Uterus (tissue), 4 donors: ENCODE measurements at places on chromosomes 12 and 14. TPM values are rescaled to one million over a fixed set of nuclear protein-coding genes. Genes with fewer than 3 reads are reported as not detected.

Gene RHOJ
- 13.6 TPM for total RNA-seq

Gene SCN8A
- total RNA-seq, result 6.7 TPM

Gene SLC17A8
- total RNA-seq, result not detected

Gene PPP4R4
- 0.59 TPM for total RNA-seq

Gene PRH2
- total RNA-seq, result not detected

Gene PTPRO
- total RNA-seq, result 6.7 TPM

Gene ITGB7
- 3.8 TPM for total RNA-seq

Gene CISTR
- not detected for total RNA-seq

Gene ATL1
- total RNA-seq, result 15.9 TPM

Gene TMPRSS12
- not detected for total RNA-seq

Gene RTL1
- not detected for total RNA-seq

Gene EGLN3
- 42.7 TPM for total RNA-seq

Gene SMCO2
- total RNA-seq, result not detected

DNA sequence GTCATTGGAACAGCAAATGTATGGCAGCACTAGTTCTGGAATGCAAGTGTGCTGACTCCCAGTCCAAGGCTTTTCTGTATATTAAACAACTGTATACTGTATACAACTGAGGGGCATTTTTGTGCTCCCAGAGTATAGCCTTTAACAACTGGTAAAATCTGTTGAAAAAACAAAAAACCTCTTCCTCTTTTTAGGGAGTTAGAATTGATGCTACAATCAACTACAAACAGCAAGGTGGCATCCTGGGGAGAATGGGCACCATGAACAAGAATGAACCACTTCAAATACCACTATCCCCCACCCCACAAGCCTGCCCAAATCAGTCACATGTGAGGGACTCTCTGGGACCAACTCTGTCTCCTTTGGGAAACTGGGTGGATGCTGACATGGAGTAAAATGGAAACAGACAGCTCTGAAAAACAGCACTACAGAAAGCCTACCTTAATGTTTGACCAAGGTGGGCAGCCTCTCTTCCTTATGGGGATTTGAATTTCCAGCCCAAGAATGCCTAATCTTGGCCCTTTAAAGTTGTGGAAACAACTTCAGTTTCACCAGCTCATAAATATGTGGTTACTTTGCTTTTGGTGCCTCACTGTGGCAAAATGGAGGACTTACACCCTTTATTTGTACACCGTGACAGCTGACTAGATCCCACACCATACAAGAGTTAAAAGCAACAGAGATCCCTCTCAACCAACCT, 7.5 kb downstream of the VTI1B start:
- DNase-seq, result no peak

GRCh38 chr12:90858252-90858651, 96.7 kb downstream of the CCER1 start:
- DNase-seq, result no peak

DNA sequence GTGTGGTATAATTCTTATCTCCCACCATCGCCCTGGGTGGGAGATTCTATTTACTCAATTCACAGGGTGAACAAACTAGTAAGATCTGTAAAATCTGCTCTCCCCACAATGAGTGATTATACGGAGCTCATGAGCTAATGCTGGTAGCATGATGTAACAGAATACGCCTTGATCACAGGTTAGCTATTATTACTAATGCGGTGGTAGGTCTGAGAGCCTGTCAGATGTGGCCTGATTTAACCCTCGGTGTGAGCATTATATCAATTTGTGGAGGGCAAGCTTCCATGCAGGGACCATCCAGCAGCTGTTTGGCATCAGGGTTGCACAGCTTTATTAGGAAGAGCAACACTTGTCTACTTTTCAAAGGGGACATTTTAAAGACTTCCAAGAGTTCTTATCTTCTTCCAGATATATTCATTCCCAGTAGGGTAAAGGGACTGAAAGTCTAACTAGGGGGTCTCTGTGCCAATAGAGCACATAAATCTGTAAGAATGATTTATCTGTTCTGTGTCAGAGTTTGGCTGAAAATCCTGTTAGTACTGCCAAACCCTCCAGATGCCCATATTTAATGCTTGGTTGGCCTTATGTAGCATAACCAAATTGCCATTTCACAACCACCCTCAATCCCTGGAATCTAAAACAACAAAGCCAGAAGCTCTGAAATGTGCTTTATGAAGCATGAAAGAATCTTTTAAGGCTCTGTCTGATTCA, 18.7 kb downstream of the TSHR start:
- no peak for DNase-seq

DNA sequence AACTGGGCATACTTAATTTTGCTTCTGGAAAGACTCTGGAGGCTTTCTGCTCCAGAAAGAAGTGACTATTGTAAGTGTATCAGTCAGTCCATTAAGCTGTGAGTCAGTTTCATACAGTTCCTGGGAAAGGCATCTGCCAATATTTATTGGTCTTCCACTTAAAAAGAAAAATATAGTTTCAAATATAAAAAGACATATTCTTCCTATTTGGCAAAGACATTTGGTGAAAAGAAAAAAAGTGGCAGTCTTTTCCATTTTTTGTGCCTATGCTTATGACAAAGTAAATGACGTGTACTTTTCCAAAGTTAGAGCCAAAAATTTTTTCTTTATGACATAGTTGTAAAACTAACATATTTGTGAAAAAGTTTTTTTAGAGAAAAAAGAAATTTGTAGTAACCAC, 12.3 kb downstream of the TMEM30B start:
- DNase-seq, result no peak

DNA sequence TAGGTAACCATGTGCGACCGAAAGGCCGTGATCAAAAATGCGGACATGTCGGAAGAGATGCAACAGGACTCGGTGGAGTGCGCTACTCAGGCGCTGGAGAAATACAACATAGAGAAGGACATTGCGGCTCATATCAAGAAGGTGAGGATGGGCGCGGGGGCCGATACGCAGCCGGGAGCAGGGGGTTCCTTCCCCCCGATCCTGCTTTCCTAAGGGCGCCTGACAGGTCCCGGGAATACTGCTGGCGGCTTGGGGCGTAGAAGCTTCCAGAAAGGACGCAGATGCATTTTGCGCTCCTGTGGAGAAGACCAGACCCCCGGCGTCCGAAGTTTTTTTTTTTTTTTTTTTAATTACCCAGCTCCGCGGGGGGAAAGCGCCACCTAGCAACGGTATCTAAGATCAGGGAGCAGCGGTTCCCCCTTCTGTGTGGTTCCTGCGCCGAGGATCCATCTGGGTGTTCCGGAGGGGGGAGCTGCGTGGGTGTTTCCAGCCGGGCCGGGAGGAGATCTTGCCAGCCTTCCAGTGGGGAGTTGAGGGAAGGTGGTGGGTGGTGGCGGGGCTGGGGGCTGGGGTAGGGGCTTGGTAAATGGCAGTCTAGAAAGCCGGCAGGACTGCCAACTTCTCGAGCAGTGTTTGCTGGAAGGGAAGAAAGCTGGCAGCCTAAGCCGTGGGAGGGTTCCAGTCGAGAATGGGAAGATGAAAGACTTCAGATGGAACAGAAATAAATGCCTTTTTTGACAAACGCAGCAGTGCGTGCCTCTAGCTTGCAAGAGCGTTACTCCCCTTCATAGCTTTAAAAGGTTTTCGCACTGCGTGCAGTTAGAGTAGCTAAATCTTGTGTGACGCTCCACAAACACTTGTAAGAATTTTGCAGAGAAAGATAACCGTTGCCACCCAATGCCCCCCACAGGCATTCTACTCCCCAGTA, 764 bp downstream of the DYNLL1 start:
- peak; percentile 70 for DNase-seq

DNA sequence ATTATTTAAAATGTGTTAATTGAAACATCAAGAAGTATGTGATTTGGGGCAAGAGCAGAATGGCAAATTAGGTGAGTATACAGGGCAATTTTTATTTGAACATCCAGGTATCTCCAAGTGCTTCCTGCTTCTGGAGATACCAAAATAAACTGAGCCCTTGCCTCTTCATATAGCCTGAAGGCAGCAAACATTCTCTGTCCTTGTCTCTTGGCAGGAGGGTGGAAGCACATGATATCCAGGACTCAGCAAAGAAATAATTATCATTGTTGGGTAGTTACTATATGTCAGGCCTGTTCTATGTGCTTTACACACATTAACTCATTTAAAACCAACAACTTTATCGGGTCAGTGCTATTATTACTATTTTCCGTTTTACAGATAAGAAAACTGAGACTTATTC, 12.5 kb downstream of the LIN7A start:
- no peak for DNase-seq

GRCh38 chr12:71652656-71653055, 11.0 kb downstream of the ZFC3H1 start:
- no peak for DNase-seq

DNA sequence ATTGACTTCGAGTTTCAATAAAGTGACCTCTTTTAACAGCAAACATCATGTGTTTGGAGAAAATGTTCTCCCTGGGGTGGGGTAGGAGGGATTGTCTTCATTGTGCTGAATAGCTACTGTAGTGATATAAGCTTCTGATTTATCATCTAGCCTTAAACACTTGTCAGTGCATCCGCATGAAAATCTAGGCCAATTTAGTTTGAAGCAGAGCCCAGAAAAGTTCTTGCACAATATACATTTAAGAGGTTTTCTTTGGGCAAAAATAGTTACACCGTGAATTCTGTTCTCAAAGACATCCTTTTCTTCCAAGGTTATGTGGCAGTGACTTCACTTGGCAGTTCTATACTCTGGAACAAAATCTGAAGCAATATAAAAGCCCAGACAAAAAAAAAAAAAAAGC, 136.0 kb upstream of the IFNG-AS1 start:
- DNase-seq, result no peak

GRCh38 chr12:121513464-121514183, 67.2 kb downstream of the KDM2B start:
- DNase-seq, result no peak

GRCh38 chr12:81888961-81889360, 129.8 kb upstream of the PPFIA2 start:
- DNase-seq, result no peak

DNA sequence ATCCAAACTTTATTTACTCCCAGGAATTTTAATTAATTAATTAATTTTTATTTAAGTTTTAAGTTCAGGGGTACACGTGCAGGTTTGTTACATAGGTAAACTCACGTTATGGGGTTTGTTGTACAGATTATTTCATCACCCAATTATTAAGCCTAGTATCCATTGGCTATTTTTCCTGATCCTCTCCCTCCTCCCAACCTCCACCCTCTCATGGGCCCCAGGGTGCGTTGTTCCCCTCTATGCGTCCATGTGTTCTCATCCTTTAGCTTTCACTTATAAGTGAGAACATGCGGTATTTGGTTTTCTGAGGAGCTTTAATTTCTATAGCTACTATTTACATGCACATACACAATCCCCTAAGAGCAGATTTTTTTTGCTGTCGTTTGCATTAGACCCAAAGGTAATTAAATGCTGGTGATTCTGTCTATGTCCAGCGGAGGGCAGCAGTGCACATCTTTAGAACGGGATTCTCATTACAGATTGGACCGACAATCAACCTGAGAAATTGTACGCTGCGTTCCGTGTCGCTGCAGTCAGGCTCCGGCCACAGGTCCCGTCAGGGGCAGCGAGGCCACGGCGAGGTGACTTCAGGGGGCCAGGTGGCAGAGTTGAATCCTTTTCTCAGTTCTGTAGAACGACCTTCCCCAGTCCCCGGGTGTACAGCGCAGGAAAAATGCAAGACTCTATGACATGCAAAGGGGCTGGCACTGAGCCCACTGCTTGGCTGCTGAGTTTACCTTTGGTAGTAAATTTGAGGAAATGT, 11.6 kb downstream of the TMEM30B start:
- peak; percentile 52 for DNase-seq

GRCh38 chr12:53313996-53314395, 7.4 kb downstream of the AAAS start:
- DNase-seq, result no peak

DNA sequence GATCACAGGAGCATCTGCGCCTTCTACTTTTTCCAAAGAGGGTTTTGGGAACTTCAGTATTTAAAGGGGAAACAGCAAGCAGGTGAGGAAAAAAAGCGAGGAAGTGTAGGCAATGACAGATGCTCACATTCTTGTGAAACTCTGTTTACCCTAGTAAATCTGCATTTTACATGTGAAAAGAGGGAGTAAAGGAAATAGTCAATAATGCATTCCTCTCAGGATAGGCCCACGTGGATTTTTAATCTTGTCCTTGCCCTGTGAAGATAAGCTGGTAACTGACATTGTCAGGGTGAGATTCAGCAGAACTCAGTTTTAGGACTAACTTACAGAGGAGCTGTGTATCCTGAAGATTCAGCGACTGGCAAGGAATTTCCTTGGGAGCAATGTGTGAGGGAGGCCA, 1119.2 kb upstream of the TMEM132C start:
- no peak for DNase-seq

DNA sequence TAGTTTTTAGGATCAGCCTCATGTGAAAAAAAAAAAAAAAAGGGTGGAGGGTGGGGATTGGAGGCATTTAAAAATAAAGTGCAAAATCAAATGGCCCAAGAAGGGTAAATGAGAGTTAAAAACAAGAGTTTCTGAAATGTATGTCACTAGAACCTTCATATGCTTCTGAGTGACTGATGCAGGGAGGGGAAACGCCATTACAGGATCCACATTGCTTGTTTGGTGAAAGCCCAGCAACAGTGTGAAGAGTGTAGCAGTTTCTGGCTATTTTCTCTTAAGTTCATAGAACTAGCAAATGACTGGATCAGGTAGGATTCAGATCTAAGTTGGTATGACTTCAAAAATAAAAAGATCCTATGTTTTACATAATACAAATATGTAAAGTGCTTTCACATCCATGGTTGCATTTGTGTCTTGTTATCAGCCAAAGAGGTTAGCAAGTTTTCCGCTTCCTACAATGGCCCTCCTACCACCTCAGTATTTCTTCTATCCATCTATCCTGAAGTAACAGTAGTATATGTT, 2.9 kb downstream of the CHPT1 start:
- no peak for DNase-seq

DNA sequence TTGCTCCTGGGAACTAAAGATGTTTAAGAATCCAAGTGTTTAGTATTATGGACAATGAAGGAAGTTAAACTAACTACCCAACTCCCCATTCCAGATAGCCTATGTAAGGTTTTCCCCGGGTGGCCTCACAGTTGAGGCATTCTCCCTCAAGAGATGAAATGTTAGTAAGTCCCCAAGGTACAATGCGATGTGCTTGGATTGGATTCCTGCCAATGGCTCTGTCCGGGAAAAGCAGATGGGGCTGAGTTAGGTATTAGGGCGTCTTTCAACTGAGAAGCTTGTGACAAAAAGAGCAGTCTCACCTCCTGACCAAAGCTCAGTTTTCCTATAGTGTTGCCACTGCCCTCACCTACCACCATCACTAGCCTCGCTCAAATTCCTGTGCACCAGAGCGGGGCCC, 64.8 kb upstream of the E2F7 start:
- no peak for DNase-seq

DNA sequence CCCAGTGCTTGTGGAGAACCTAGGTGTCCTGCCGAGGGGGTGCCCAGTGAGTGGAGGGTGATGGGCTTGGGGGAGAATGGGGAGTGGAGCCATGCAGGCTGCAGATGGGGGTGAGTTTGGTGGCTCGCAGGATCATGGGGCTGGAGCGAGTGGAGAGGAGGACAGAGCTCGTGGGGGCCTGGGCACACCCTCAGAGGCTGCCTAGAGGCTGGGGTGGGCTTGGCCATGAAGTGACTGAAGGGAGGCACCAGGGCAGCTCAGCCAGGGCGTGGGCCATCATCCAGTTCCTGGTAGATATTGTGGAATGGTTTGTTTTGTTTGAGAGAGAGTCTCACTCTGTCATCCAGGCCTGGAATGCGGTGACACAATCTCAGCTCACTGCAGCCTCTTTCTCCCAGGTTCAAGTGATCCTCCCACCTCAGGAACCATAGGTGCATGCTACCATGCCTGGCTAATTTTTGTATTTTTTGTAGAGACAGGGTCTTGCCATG, 43.4 kb upstream of the AMN start:
- no peak for DNase-seq
